Stimulated activated CD8-positive, alpha-beta memory T cell treated with anti-CD3 and anti-CD28 coated beads, Interleukin-7, amount 100 ng/mL, for 1 hour (primary cell): ENCODE measurements at places on chromosomes 2 and 18.

GRCh38 chr2:226875438-226876225 is 39.8 kb downstream of the RHBDD1 start:
- no peak for DNase-seq

- DNase-seq: no peak
Observed at GRCh38 chr18:69980982-69981804, 33.5 kb upstream of the CD226 start.

DNA sequence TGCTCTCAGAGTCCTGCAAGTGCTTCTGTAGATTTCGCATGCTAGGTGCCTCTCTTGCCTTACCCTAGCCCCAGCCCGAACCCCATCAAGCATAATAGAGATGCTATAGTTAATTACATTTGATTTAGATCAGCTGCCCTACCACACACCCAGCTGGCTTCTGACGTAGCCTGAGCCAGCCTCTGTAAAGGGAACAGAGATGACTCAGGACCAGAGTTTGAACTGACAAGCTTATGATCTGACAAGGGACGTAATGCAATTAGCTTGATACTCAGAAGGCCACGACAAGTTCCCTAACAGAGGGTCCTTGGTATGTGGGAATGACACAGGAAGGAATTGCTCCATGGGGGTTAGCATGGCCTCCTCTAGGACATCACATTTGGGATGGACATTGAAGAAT is 126.6 kb downstream of the LRATD1 start:
- no peak for DNase-seq

GRCh38 chr2:220764171-220764570 is 807.9 kb downstream of the EPHA4 start:
- DNase-seq: no peak

GRCh38 chr2:38676681-38677080 is 10.8 kb downstream of the GALM start:
- no peak for DNase-seq

GRCh38 chr2:226477221-226478108 is 322.2 kb downstream of the IRS1 start:
- DNase-seq: no peak

DNA sequence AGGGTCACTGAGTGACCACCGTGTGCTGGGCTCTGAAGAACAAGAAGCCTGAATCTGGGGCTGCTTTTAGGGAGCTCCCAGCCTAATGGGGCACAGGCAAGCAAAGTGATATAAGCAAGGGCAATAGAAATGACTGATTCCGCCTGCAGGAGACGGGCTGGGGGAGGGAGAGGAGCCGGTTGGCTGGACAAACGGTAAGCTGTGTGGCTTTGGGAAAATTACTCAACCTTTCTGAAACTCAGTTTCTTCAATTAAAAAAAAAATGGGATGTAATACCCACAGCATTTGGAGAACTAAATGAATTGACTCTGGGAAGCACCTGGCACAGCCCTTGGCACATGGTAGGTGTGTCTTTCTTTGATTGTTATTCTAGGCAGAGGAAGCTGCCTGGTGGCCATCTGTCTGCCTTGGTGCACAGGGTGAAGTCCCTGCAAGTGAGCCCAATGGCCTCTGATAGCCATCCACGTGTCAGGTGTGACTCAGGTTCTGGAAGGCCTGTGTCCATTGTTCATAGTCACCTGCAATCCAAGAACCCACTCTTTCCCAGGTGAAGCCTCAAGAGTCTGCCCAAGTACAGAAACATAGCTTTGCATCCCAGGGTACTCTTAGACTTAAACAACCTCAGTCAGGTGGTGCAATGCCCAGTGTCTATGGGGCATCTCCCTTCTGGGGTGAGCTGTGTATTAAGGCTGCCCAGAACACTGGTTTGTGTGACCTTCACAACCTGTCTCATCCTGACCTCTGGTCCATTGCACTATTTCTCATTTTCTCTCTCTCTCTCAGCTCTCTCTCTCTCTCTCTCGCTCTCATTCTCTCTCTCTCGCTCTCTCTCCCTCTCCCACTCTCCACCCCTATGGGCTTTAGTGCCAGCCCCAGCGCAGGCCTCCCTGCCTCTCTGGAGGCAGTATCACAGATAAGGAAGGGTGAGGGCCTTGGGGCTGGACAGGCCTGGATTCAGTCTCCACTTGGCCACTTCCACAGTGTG is 30.0 kb upstream of the NTSR2 start:
- DNase-seq: no peak

GRCh38 chr18:77059294-77059916 is 73.2 kb downstream of the MBP start:
- DNase-seq: no peak

GRCh38 chr2:96495982-96496629 is 9.1 kb downstream of the NEURL3 start:
- DNase-seq: no peak

- no peak for DNase-seq
Observed at GRCh38 chr2:11515490-11515981, 18.3 kb upstream of the GREB1 start.

DNA sequence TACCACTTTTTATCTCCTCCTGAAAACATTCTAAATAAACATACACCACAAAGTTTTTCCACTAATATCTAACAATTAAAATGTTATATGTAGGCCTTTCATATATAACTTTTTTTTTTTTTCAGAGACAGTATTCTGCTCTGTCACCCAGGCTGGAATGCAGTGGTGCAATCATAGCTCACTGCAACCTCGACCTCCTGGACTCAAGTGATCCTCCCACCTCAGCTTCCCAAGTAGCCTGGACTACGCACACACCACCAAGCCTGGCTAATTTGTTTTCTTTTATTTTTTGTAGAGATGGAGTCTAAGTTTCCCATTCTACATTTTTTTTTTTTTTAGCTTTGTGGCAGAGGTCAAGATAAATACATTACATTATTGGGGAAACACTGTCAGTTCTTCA is 1612.6 kb upstream of the NXPH2 start:
- DNase-seq: no peak

DNA sequence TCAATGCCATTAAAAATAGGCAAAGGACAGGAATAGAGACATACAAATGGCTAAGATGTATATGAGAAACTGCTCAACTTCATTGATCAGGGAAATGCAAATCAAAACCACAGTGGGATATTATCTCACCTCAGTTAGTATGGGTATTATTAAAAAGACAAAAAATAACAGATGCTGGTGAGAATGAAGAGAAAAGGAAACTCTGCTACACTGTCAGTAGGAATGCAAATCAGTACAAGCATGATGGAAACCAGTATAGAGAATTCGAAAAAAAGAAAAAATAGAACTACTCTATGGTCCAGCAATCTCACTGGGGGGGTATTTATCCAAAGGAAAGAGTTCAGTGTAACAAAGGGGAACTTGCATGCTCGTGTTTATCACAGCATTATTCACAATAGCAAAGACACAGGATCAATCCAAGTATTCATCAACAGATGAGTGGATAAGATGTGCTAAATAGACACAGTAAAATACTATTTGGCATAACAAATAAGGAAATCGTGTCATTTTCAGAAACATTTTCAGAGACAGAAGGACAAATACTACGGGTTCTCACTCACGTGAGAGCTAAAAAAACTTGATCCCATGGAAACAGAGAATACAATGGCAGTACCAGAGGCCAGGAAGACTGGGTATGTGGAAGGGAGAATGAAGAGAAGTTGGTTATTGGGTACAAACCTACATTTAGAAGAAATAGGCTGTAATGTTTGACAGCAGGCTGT is 60.6 kb downstream of the CCDC74A start:
- no peak for DNase-seq

GRCh38 chr2:60438131-60438530 is 115.3 kb downstream of the BCL11A start:
- DNase-seq: no peak

DNA sequence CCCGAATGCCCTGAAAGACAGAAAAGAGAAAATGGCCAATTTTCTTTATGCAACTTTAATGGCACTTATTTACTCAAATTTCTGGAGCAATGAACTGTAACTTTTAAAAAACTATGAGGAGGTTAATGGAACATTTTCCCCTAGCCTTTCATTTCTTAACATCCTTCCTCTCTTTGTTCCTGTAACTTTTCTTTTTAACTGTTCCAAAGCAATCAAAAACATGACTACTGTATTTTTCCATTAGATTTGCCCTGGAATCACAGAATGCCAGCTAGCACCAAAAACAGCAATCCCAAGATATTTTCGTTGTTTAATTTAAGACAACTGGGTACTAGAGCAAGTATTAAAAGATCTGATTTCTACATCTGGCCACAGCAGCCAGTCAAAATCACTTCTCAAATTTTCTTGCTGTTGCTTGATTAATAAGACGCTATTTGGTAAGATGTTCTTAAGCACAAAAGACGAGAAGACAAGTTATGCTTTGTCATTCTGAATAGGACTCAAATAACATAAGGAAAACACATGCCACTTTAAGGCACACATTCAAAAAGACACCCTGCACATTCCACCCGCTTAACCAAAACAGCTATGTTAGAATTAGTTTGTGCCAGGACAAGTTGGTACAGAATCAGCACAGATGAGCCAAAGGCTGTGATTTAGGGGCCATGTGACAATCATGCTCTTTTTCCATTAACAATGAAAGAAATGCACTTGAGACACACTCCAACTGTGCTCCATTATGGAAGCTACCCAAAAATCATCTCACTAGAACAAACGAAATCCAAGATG is 3.6 kb downstream of the STARD7 start:
- DNase-seq: no peak

GRCh38 chr2:107001551-107001950 is 115.6 kb upstream of the ST6GAL2 start:
- DNase-seq: no peak

DNA sequence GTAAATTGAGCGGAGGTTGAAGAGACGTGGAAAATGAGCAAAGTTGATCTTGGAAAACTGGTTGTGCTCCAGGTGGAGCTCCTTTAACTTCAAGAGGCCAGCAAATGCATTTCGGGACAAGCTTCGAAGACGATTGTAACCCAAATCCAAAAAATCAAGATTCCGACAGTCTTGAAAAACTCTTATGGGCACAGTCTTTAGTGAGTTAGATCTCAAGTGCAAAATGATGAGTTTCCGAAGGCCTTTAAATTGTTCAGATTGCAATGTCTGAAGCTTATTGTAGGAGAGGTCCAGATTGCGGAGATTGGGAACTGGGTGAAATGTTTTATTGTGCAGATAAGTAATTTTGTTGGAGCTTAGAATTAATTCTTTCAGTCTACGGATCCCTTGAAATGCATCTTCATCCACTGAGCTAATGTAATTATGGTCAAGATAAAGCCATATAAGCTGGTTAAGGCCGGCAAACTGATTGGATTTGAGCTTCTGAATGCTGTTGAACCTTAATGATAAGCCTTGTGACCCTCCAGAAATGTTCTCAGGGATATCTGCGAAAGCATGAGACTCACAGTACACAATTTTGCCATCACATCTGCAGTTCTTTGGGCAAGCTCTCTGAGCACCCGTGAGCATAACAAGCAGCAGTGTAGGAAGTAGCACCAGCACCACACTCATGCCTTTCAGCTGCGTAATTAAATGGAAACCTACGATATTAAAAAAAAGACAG is 2.9 kb downstream of the LRRTM4 start:
- DNase-seq: no peak

DNA sequence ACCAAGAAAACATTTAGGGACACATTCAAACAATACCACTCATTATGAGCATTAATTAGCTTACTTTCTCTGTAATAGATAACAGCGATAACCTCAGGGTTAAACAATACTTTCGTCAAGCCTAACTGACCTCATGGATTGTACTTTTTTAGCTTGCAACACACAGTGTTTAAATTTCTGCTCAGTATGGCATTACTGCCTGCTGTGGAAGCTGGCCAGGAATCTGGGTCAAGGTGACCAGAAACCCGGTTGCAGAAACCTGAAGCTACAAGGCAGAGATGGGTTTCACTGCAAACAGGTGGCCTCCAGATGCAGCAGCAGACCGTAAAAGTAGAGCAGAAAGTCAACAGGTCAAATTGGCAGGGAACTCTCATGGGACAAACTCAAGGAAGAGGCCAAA is 123.8 kb upstream of the FHL2 start:
- no peak for DNase-seq

DNA sequence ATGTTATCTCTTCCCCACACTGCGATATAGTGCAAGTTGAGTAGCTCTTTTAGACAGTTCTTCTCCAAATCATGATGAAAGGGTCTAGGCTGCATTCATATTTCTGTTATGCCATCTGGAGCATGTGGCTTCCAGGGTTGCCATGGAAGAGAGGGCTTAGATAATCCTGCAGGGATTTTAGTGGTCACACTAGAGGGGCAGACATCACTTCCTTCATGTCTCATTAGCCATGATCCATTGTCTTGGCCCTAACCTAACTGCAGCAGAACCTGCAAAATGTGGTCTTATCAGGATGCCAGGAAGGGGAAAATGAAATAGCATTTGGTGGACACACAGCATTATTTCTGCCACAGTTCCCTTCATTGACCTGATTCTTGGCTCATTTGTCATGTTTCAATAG is 83.1 kb downstream of the ADAM23 start:
- DNase-seq: no peak

DNA sequence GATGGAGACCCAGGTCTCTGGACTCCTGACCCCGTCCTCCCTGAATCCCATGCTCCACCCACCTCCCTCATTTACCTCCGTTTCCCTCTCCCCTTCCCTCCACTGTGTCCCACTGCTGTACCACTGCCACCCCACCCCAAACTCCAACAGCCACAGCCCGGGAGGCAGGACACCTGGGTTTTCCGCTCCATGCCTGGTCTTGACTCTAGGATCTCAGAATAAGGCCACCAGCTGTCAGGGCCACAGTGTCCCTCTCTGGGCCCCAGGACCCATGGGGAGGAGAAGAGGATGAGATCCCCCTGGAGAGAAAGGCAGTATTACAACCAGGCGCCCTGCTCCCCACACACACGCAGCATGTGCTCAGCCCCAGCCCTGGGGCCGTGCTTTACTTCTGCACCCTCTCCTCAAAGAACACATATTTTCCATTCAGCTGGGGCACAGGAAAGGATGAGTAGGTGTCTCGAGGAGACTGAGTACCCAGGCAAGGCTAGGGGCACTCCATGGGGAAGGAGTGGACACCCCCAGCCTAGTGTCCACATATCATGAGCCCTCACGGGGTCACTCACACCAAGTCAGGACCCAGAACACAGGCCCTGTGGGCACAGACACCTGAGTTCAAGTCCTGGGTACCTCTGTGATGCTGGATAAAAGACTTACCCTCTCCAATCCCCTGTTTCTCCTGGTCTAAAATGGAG is 700 bp downstream of the RUFY4 start:
- DNase-seq: no peak

GRCh38 chr2:177474998-177475397 is 82.4 kb downstream of the AGPS start:
- DNase-seq: no peak
